GM12878 (cell line): ENCODE measurements at places on chromosomes 16 and 17. TPM values are rescaled to one million over a fixed set of nuclear protein-coding genes. Genes with fewer than 3 reads are reported as not detected.

Gene PRAC2
- total RNA-seq: not detected in 2 replicates

Gene ABCC6
- 0.05 TPM in 1 of 2 replicates, not detected in the other for total RNA-seq

Gene STAT5B
- 66.6 and 69.6 TPM in 2 replicates for total RNA-seq

Gene NLRP1
- 17.0 and 17.7 TPM in 2 replicates for total RNA-seq

Gene TBC1D28
- total RNA-seq: not detected in 2 replicates

Gene MYH2
- not detected in 2 replicates for total RNA-seq

Gene CASKIN1
- total RNA-seq: 0.33 and 0.53 TPM in 2 replicates

Gene CISD3
- total RNA-seq: 25.4 and 28.5 TPM in 2 replicates

Gene SOX8
- not detected in 2 replicates for total RNA-seq

Gene CLEC18C
- not detected in 2 replicates for total RNA-seq

Gene SOCS1
- total RNA-seq: 35.4 and 37.2 TPM in 2 replicates

Gene TLCD3B
- 0.29 and 0.51 TPM in 2 replicates for total RNA-seq

Gene ITGAL
- total RNA-seq: 170 TPM in 2 replicates

Gene ABCA9
- total RNA-seq: 0.24 and 0.49 TPM in 2 replicates

Gene CCL8
- not detected in 2 replicates for total RNA-seq

Gene ANKRD40CL
- total RNA-seq: not detected in 2 replicates

Gene HOXB3
- total RNA-seq: 5.6 and 6.7 TPM in 2 replicates

Gene TNK1
- 0.77 and 2.0 TPM in 2 replicates for total RNA-seq

Gene PABPN1L
- not detected in 2 replicates for total RNA-seq

Gene CCDC154
- 0.21 and 0.26 TPM in 2 replicates for total RNA-seq

Gene FAM171A2
- 1.3 and 1.7 TPM in 2 replicates for total RNA-seq

Gene C17orf67
- 2.6 and 3.3 TPM in 2 replicates for total RNA-seq

Gene KRT35
- total RNA-seq: not detected in 2 replicates

Gene ASB16
- total RNA-seq: 0.19 and 0.23 TPM in 2 replicates

Gene GP1BA
- total RNA-seq: 0.67 and 0.74 TPM in 2 replicates

Gene KCNH4
- total RNA-seq: 0.19 and 0.26 TPM in 2 replicates
